ENCODE measurements at places on chromosomes 4 and X.
A peak's percentile ranks its signal among the peaks of the same experiment; 100 is the strongest.

GRCh38 chrX:22404297-22404696 lies 131.6 kb downstream of the CBLL2 start:
- DNase-seq, result peak; percentile 30

- DNase-seq, result no peak
Measured at GRCh38 chr4:146513548-146513947, 8.2 kb downstream of the SLC10A7 start.

- DNase-seq, result no peak
Measured at GRCh38 chrX:9207142-9207541, 173.2 kb upstream of the FAM9B start.

DNA sequence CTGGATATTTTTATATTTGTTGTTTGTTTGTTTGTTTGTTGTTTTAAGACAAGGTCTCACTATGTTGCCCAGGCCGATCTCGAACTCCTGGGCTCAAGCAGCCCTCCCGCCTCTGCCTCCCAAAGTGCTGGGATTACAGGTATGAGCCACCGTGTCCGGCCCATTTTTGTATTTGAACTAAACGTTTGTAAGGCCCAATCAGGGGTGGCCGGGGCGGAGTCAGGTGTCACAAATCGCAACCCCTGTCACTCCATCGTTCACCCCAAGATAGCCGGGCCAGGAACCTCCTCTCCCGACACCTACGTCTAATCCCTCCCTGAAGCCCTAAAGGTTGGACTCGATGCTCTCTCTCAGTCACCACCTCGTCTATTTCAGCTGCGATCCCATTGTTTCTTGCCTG lies 722 bp upstream of the EFHC2 start:
- no peak for DNase-seq

DNA sequence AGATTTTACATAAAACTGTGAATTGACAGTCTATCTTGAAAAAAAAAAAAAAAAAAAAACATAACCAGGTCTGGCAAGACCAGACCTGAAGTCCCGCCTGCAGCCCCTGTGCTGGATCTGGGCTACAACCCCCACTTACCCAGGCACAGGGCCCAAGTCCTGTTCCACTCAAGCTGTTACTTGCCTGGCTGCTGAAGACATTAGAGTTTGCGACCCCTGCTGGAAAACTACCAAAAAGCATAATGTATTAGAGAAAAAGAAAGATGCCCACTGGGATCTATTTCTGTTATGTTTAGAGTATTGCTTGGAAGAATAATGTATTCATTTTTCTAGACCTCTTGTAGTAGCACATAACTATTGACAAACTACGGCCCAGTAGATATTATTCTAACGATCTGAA lies 4.7 kb downstream of the HS3ST1 start:
- no peak for DNase-seq

DNA sequence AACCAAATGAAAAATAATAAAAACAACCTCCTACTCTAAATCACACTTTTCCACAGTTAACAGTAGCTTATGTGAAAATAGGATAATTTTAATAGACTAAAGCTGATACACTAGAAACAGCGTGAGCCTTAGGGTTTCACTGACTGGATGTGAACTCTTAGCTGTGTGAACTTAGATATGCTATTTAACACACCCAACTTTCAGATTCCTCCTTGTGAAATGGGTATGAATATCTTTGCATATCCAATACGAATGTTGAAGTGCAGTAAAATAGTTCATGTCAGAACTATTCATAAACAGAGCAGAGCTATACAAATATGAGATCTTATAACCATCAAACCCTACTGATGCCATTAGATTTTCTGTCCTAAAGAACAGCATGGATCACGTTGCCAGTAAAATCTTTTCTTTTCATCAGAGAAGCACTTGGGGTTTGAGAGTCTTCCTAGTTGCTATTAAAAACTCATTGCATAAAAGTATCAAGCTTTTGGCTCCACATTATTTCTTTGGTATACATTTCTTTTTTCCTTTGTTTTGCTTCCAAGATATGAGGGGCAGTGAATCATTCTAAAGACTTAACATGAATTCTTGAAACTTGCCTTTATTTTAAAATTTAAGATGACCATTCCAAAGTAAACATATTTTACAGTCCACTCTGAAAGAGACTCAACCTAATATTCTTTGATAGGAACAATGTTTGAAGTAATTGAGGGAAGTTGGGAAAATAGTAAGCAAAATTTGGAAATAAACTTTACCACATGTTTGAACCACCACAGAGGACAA lies 102.4 kb downstream of the CPE start:
- DNase-seq, result no peak

DNA sequence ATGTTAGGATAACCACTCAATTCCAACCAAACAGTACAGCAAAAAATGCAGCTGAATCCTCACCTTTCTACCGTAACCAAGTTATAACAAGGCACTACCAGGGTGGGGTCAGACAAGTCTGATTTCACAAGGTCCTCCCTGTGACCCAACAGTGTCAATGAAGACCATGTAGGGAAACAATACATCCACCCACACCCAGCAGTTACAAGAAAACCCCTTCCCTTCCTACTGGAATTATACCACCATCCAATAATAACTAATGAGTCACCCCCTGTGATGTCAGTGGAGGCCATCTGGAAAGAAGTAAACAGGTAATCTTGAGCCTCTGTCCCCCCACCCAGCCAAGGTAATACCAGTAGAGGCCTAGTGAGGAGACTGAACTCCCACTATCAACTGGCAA lies 117.6 kb downstream of the FGF16 start:
- DNase-seq, result no peak

DNA sequence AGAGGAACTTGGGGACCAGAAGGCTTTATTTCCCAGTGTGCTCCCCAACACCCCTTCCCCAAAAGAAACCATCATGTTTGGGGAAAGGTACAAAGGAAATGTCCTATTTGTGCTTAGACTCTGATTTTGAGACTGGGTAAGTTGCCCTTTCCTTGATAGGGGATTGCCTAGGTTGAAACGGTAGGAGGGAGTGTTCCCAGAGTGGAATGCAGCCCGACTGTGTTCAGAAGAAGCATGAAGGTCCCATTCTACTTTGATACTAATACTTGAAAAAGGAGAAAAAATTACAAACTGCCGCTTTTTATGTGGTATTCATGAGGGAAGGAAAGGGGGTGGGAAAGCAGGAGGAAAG lies 32.4 kb upstream of the TMEM131L start:
- DNase-seq, result no peak

DNA sequence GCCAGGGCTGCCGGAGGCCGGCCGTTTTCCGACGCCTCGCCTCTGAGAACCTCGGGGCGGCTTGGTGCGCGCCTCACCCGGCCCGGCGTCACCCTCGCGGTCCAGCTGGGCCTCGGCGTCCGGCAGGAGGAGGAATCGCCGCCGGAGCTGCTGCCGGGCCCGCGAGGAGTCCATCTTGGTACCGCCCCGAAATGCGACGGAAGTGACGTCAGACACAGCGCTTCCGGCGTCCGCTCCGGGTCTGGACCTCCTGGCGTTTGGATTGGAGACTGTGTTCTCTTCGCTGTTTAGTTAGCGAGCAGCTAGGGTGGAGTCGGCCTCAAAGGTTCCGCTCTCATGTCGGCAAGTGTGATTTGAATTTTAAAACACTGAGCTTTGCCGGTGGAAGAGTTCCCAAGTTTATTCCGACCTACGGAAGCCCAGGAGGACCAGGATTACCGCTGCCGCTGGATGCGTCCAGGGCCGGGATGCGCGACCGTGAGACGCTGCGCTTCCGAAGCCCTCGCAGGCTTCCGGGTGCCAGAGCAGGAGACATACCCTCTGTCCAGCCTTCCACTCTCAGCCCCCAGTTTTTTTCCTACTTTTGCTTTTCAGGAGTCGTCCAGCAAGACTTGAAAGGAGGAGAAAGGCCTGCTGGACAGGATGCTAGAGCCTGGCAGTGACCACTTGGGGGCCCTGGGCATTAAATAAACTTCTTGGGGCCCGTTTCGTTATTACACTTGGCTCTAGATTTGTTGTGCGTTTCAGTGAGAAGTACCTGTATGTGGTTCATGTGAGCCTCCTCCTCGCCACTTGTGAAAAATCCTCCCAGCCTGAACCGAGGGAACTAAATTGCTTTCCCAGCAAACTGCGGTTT lies at the start of gene TMEM128:
Gene TMEM128, minus strand, starts transcription at position 195 of the 856 bp plus-strand sequence. Its CDS starts 21 bp downstream, at position 174.
- peak; percentile 84 for DNase-seq

- DNase-seq, result no peak
Measured at GRCh38 chr4:114472269-114473032, 126.2 kb upstream of the UGT8 start.

DNA sequence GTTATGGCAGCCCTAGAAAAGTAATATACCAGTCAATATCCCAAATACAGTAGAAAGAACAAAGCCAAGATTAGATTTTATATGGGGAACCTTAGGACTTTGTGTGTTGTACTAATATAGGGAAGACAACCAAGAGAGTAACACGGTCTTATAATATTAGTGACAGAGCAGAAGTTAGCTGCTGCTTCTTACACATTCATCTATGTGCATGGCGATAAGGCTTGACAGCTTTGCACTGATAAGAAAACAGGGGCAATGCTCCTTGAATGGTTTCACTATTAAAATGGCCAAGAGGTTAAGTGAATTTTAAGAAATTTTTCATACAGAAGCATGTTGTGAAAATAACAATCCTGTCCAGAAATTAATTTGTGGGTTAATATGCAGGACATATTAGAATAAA lies 521.6 kb downstream of the CCSER1 start:
- DNase-seq, result no peak
